ENCODE measurements at places on chromosomes 6 and 20.
A peak's percentile ranks its signal among the peaks of the same experiment; 100 is the strongest.

DNA sequence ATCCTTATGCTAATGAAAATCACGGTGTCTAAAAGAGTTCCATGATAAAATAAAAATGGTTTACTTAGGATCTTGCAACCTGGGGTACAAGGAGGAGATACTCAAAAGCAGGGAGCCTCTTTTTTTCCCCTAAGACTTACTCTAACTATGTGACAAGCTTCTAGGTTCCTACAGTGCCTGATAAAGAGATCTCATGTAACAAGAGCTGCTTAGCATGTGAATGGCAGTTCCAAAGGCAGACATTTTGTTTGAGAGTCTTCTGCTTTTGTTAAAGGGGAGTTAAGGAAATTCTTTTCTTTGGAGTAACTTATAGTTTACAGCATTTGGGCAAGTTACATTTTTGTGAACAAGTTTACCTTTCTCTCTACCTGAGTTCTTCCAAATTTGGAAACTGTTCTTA is 945.8 kb upstream of the ADGRB3 start:
- DNase-seq = no peak

DNA sequence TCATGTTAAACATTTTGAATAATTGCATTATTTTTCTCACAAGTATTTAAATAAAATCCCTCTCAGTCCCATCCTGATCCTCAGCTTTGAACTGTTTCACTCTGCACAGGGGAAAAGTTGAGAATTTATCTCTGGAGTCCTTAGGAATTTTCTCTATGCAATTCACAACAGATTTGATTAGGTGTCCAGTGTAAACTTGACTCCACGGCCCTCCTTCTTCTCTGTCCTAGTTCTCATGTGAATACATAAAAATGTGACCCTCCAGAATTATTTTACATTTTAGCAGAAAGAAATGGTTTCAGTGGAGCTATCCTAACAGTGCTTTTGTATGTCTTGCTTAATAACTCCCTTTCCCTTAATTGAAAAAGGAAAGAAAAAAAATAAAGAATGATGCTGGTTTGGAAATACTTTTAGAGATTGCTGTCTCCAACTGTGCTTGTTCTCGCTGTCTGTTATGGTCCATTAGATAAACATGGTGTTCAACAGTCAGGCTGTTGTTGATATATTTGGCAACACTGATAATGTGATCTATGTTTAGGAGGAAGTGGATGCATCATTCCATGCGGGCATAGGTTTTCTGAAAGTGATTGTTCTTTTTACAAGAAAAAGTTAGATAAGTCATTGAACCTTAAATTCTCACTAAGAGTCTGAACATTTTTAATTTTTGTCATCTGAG is 599.4 kb upstream of the CITED2 start:
- no peak for DNase-seq

DNA sequence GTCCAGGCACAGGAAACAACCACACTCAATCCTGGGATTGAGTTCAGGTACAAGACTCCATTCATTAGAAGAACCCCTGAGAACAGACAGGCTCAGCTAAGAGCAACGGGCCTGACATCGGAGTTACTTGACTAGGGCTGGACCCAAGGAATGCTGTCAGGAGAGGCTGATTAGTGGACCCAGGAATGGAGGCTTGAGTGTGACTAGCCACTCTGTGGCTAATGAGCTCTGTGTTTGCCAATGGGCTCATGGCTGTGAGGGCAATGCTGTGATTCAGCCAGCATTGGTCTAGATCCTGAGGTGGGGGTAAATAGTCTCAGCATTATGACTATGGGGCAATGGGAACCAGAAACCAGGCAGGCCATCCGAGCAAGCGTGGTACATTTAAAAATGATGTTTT is 71.8 kb downstream of the RIOK1 start:
- no peak for DNase-seq

DNA sequence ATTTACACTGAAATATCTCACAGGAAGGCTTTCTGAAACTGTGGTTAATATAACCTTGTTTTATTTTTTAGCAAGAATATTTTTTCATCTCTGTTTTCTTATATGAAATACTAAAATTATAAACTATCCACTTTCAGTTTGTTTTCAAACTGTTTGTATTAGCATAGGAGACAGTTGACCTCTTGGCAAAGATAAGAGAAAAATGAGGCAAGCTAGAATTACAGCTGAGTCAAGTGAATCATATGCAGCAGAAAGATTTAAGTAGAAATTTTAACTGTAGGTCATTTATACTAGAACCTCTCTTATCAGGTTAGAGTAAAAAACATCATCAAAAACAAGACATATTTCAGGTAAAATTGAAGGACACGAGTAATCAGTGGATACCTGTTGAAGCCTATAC is 792.6 kb downstream of the PHF3 start:
- DNase-seq = no peak

- DNase-seq = no peak
These were observed 833 bp downstream of the RAB5IF start for GRCh38 chr20:36606158-36607066.

DNA sequence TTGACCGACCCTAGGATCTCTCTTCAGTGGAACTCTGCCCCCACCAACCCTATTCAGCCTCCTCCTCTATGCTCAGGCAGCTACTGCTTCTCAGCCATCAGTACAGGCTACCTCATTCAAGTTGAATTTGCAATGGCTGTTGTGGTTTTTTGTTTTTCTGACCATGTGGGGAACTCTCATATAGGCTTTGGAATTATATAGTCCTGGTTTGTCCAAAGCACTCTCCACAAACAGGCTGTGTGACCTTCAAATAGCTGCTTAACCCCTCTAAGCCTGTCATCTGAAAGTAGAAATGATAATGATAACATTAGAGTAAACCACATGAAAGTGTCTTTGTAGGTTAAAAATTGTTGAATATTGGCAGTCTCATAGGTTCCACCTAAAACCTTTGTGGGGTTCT is 80.3 kb downstream of the UNC5CL start:
- no peak for DNase-seq

DNA sequence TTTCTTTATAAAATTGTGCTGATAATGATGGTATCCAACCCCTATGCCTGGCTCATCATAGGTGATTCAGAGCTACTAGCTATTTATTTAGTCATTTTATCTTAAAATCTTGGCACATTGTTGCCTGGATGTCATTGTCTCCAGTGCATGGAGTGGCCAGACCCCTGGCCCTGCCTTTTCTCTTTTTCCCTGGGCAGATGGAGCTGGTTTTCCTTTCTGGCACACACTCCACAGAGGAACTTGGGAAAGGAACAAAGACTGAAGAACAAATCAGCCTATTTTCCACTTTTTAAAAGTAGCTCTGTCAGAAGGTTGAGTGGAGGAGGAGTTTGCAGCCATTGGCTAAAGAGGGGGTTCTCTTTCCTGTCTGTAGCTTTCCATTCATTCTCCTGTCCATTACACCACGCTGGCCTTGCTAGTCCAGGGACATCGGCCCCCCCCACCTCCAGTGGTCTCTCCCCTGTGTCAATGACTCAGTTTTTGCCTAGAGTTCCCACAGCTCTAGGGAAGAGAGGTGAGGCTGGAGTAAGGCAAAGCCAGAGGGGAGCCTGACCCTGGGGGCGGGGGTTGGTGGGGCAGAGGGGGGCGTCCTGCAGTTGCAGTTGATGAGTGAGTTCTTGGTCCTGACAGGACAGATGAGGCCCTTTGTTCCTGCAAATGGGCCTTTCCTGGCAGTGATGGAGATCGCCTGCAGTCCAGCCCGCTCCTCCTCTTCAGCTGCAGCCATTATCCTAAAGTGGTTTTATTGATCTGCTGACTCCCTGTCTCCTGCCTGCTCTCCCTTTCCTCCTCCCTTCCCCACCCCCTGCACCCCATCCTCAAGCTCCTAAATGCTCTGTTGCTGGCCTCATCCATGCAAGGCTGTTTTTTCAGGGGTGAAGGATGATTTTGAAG is 774.5 kb downstream of the DHX35 start:
- no peak for DNase-seq

GRCh38 chr6:41547799-41548097 is 1.6 kb downstream of the FOXP4 start:
- DNase-seq = no peak

GRCh38 chr6:20168690-20169089 is 43.6 kb downstream of the MBOAT1 start:
- DNase-seq = no peak

- DNase-seq = no peak
These were observed 1.5 kb downstream of the FOXC1 start for GRCh38 chr6:1611322-1611571.

DNA sequence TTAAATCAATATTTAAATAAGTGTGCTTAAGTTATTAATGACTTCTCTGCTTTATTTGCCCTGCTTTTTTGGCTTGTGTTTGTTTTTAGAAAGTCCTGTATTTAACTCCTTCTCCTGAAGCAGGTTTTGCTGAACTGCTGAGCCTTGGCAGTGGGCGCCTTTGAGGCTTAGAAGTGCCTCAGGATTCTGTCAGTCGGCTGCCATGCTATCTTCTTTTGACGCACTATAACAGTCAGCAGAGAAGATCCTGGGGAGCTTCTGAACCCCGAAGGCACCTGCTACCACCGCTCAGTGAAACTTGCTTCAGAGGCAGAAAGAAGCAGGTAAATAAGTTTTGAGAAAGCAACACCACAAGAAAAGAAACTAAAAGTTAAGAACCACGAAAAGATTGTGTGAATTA is 22.4 kb downstream of the PCMT1 start:
- DNase-seq = no peak

- no peak for DNase-seq
These were observed at the start of gene CASS4 for GRCh38 chr20:56411759-56412472. Gene CASS4 (plus strand): TSS chr20:56412260. CDS start chr20:56412459, 199 bp downstream.

- peak; percentile 82 for DNase-seq
These were observed 50.0 kb upstream of the ESR1 start for GRCh38 chr6:151757506-151757955.

DNA sequence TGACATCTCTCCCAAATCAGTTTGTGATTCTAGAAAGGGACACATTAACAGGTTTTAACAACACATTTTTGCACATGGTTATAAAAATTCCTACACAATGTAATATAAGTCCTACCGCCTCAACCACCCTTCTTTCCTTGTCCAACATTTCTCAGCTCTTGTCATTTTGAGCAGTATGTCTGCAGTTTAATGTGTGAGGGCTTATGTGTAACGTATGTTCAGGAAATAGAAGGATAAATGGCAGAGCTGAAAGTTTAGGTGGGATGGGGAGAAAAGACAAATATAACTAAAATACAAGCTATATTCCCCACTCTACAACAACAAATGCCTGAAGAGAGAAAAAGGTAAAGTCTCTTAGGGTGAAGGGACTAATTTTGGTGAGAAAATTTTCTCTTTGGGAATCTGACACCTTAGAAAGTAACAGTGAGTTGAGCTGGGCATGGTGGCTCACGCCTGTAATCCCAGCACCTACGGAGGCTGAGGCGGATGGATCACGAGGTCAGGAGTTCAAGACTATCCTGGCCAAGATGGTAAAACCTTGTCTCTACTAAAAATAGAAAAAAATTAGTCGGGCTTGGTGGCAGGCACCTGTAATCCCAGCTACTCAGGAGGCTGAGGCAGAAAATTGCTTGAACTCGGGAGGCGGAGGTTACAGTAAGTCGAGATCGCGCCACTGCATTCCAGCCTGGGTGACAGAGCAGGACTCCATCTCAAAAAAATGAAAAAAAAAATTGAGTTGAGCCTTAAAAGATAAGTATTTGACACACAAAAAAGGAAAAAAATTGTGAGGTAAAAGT is 5.1 kb downstream of the PNRC1 start:
- DNase-seq = no peak

DNA sequence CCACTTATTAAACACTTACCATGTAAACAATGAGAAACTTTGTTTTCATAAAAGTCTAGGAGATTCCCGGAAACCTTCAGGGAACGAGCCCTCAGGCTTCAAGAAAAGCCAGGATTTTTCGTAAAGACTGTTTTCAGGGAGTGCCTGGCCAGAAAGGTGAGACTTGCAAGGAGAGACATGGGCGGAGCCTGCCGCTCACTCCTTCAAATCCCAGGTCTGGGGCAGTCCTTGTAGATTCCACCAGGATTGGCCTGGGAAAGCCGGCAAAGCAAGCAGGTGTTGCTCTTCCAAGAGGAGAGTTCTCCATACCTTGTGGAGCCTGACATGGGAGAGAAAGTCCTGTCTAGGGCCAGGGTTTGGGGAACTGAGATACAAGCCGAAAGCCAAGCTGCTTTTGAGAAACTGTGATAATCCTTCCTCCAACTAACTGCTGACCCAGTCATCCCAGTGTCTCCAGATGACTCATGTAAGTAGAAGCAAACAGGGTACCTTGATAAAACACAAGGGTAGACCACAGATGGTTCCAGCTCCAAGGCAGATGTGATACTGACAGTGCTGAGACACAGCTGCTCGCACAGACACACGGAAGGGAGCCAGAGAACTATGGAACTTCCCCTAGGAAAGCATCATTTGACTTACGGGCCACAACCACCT is 69.4 kb upstream of the NAA20 start:
- DNase-seq = peak; percentile 76

GRCh38 chr6:13378669-13379590 is 50.6 kb upstream of the TBC1D7 start:
- no peak for DNase-seq

DNA sequence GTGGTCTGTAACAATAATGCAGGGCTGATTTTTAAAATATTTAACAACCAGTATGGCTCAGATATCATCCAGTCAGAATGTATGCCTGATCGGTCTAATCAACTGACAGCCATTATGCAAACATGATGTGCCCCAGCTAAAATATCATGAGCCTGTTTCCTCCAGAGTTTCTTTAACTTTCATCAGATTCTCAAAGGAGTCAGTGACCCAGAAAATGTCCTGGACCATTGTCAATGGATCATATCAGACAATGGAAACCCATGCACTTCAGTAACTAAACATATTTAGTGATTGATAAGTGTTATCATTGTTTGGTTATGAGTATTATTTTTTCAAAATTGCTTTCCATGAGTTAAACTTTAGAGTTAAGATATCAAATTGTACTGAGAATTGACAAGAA is 173.5 kb downstream of the LMBRD1 start:
- DNase-seq = no peak

DNA sequence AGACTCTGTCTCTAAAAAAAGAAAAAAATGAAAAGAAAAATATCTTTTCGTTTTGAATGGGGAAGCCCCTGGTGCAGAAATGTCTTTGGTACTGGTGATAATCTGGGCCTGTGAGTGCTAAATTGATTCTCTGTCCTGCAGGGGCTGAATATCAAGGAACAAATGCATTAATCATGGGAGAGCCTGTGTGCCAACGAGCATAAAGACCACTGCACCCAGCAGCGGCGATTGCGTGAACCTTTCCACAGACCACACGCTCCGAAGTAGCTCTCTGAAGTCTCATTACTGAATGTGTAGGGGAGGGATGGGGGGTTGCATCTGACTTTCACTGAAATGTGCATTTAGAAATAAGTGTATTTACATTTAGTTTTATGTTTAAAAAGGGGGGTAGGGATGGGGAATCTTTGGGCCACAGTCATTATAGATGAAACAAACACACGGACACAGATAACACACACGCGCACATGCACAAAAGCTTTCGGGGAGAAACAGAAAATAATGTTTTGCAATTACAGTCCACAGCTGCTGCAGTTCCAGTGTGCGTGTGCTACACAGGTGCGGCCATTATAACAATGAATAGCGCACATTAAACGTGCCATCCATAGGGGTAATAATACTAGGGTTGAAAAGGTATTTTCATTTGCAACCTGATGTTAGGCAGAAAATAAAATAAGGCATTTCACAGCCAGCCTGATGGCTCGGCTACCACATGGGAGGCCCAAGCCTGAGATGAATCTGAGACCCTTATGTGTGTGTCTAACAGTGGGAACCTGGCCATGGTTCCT is 154.0 kb downstream of the MBOAT1 start:
- no peak for DNase-seq
